Left cardiac atrium (tissue), 4 donors: ENCODE measurements at places on chromosomes 1 and 21. TPM values are rescaled to one million over a fixed set of nuclear protein-coding genes. Genes with fewer than 3 reads are reported as not detected.

DNA sequence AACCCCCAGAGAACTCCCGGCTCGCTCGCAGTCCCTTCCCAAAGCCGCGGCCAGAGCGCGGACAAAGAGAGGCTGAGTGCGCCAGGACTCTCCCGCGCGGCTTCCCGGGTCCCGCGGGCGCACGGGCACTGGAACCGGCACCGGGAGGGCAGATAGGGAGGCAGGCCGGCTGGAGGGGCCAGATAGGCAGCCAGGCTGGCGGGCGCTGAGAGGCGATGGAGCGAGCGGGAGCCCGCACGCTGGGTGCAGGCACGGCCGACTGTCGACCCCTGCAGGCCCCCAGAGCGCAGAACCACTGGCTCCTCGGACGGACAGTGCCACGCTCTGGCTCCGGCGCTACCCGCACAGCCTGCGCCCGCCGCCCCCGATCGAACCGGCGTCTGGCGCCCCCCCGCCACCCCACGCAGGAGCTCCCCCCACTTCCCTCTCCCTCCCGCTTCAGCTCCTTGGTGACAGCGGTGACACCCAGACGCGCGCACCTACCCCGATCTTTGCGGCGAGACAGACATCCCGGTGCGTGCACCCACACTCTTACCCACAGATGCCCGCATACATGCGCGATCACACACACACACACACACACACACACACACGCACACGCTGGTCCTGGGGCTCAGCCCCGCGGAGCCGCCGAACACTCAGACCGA lies 534 bp downstream of the SLC6A9 start:
- peak; percentile 60 for DNase-seq

GRCh38 chr1:103243481-103243880 lies 135.2 kb upstream of the COL11A1 start:
- DNase-seq = no peak

DNA sequence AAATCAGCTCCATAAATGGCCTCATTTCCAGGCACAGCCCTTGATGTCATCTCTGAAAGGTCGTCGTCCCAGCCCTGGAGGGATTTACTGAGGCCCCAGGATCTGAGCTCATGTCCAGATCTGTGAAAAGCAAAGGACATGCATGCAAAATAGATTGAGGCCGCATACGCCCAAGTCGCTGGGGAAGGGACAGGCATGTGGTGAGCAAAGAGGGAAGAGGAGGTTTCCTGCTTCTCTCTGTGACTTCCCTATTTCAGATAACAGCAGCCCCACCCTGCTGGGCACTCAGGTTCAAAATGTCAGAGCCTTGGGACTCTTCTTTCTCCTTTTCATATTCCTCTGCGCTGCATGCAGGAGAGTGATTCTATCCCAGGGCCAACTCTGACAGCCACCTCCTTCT lies 197.2 kb downstream of the ADSS2 start:
- DNase-seq = no peak

Gene SV2A
- 0.71 TPM for total RNA-seq

GRCh38 chr1:212283741-212284140 lies 1.5 kb upstream of the PPP2R5A start:
- no peak for DNase-seq

DNA sequence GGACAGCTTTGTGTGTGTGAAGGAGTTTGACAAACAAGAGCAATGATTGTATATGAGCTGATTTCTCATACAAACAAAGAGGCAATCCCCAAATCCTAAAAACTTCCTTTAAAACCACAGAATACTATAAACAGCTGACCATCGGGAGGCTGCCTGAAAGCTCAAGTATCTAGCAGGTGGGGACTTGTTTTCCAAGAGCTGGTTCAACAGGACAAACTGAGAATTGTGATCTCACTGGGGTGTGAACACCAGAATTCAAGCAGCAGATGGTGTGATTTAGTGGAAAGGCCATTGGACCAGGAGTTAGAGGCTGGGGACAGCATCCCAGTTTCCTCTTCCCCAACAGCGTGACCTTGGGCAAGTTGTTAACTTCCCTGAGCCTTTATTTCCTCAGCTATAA lies 13.9 kb downstream of the LMX1A start:
- no peak for DNase-seq

Gene SLC2A5
- 2.0 TPM for total RNA-seq

- peak; percentile 25 for DNase-seq
Observed at GRCh38 chr1:170010443-170010842, 64.1 kb downstream of the KIFAP3 start.

- DNase-seq = no peak
Observed at GRCh38 chr1:169623132-169623926, 6.6 kb downstream of the SELP start.

- DNase-seq = no peak
Observed at GRCh38 chr1:197063212-197063611, 3.8 kb downstream of the F13B start.
